ENCODE measurements at places on chromosomes 6 and 20.

DNA sequence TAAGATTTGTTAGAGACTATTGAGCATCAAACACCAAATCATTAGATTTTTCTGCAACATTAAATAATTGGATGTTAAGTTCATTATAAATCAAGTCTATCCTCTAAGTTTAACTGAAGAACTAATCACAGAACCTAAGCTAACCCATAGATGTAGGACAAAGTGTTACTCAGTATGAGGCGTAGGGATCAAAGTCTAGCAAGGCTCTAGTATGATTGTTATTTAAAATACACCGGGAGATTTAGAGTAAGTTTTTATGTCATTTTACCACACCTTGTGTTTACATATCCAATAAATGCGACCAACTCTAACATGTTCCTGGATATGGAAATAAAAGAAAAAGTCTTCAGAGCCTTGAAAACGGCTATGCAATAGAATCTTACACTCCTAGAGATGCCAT lies 2.6 kb downstream of the ADGB start:
- DNase-seq: no peak
- no peaks in the 10 kb centered on the region for H3K27me3 ChIP-seq
- no peak overlapping the region for H3K27ac ChIP-seq
- no peaks in the 10 kb centered on the region for H3K36me3 ChIP-seq

DNA sequence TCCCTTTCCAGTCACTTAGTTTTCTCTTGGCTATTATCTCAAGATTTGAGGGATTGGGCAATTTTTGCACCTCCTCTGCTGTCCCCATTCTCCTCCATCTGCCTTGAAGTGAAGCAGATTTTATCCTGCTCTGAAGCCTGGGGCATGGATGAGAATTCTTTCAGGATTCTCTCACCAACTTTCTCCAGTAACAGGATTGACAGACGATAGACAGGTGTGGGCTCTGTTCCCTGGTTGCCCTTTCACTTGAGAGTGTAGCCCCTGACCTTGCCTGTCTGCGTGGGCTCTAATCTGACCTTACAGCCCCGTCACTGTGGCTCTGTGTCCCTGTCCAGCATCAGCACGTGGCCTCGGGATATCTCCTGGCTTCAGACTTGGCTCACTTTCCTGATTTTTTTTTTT lies 27.1 kb downstream of the CDYL start:
- no peaks in the 10 kb centered on the region for H3K4me1 ChIP-seq
- no peak overlapping the region for H3K27ac ChIP-seq
- H3K27me3 ChIP-seq: no peaks in the 10 kb centered on the region
- H3K36me3 ChIP-seq: no peaks in the 10 kb centered on the region

- H3K27me3 ChIP-seq: no peaks in the 10 kb centered on the region
- no peak for DNase-seq
- no peaks in the 10 kb centered on the region for H3K36me3 ChIP-seq
- no peak overlapping the region for H3K27ac ChIP-seq
- no peak overlapping the region for H3K4me3 ChIP-seq
- no peaks in the 10 kb centered on the region for H3K4me1 ChIP-seq
These were observed 83.4 kb downstream of the GINS1 start for GRCh38 chr20:25490656-25491445.

DNA sequence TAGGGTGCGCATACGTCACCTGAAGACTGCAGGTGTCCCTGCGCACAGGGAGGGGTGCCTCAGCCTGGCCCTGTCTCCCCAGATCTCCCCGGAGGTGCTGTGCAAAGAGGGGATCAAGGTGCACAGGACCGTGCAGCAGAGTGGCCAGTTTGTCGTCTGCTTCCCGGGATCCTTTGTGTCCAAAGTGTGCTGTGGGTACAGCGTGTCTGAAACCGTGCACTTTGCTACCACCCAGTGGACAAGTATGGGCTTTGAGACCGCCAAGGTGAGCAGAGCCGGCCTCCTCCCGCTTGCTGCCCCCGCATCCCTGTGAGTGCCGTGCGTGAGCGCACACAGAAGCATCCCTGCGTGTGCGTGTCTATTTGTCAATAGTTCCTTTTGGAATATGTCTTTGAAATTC lies 150.7 kb downstream of the DTNBP1 start:
- H3K27me3 ChIP-seq: no peaks in the 10 kb centered on the region
- H3K4me1 ChIP-seq: no peaks in the 10 kb centered on the region
- DNase-seq: no peak
- peaks cover 21% of the 10 kb centered on the region for H3K36me3 ChIP-seq
- H3K4me3 ChIP-seq: no peak overlapping the region
- H3K27ac ChIP-seq: no peak overlapping the region

GRCh38 chr6:124522335-124522734 lies 439.9 kb upstream of the RNF217 start:
- no peaks in the 10 kb centered on the region for H3K4me1 ChIP-seq
- H3K4me3 ChIP-seq: no peak overlapping the region
- H3K36me3 ChIP-seq: no peaks in the 10 kb centered on the region
- no peaks in the 10 kb centered on the region for H3K27me3 ChIP-seq

DNA sequence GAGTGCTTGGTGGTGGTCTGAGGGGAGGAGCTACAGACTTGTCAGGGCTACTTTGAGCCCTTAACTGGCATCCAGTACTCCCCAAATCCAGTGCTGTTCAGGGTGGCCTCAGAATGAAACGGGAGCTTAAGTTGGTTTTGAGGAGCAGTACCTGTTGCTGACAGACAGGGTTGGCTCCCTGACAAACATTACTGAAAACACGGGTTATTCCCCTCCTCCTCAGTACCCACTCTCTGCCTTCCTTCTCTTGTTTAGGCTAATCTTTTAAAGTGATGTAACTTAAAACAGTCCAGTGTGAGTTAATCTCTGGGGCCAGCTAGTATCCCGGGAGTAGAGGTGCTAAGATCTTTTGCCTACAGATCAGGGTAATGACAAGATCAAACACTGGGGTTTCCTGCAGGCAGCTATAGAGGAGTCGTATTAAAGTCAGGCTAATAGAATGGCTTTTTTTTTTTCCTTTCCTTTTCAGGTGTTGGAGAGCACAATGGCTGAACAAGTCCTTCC lies 3.7 kb downstream of the TNFAIP3 start:
- no peak overlapping the region for H3K27ac ChIP-seq
- H3K27me3 ChIP-seq: no peaks in the 10 kb centered on the region
- DNase-seq: no peak
- H3K4me3 ChIP-seq: peak overlapping the region; percentile 8

DNA sequence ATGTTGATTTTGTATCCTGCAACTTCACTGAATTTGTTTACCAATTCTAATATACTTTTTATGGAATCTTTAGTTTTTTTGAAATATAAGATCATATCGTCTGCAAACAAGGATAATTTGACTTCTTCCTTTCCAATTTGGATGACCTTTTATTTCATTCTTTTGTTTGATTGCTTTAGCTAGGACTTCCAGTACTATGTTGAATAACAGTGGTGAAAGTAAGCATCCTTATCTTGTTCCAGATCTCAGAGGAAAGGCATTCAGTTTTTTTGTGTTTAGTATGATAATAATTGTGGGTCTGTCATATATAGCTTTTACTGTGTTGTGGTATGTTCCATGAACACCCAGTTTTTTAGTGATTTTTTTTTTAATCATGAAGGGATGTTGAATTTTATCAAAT lies 75.7 kb downstream of the GCLC start:
- H3K27me3 ChIP-seq: no peaks in the 10 kb centered on the region
- H3K36me3 ChIP-seq: no peaks in the 10 kb centered on the region

- H3K27ac ChIP-seq: no peak overlapping the region
- DNase-seq: no peak
- H3K4me1 ChIP-seq: no peaks in the 10 kb centered on the region
- H3K4me3 ChIP-seq: no peak overlapping the region
- no peaks in the 10 kb centered on the region for H3K36me3 ChIP-seq
These were observed 305.8 kb downstream of the CD83 start for GRCh38 chr6:14423330-14423729.

- DNase-seq: no peak
- no peaks in the 10 kb centered on the region for H3K36me3 ChIP-seq
- no peaks in the 10 kb centered on the region for H3K4me1 ChIP-seq
- H3K27me3 ChIP-seq: no peaks in the 10 kb centered on the region
These were observed 365.3 kb downstream of the QKI start for GRCh38 chr6:163779727-163780284.

DNA sequence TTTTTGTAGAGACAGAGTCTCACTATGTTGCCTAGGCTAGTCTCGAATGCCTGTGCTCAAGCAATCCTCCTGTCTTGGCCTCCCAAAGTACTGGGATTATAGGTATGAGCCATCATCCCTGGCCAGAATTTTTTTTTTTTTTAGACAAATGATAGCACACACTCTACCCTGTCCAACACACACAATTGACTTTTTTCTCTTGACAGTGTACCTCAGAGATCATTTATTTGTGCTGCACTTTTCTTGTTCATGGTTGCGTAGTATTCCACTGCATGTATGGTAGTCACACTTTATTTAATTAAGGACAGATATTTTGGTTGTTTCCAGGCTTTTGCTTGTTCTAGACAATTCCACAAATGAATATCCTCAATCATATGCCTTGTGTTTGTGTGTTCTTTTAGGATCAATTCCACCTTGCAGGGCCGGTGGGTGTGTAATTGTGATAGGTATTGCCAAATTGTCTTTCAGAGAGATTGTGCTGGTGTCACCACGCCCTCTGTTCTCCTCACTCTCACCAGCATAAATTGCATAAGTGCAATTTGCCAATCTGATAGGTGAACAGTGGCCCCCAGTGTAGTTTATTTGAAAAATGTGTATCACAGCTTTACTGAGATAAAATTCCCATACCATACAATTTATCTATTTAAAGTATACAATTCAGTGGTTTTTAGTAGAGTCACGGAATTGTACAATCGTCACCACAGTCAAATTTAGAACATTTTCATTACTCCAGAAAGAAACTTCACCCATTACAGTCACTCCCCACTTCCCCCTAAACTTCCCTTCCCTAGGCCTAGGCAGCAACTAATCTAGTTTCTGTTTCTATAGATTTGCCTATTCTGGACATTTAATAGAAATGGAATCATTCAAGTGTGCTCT lies 20.1 kb downstream of the SRC start:
- no peaks in the 10 kb centered on the region for H3K27me3 ChIP-seq
- H3K4me1 ChIP-seq: peaks cover 10% of the 10 kb centered on the region
- H3K36me3 ChIP-seq: peaks cover 49% of the 10 kb centered on the region
- no peak overlapping the region for H3K4me3 ChIP-seq
- no peak for DNase-seq

- no peaks in the 10 kb centered on the region for H3K27me3 ChIP-seq
- no peaks in the 10 kb centered on the region for H3K4me1 ChIP-seq
- no peak for DNase-seq
- H3K36me3 ChIP-seq: no peaks in the 10 kb centered on the region
These were observed 47.5 kb upstream of the TMX4 start for GRCh38 chr20:8067082-8067481.

DNA sequence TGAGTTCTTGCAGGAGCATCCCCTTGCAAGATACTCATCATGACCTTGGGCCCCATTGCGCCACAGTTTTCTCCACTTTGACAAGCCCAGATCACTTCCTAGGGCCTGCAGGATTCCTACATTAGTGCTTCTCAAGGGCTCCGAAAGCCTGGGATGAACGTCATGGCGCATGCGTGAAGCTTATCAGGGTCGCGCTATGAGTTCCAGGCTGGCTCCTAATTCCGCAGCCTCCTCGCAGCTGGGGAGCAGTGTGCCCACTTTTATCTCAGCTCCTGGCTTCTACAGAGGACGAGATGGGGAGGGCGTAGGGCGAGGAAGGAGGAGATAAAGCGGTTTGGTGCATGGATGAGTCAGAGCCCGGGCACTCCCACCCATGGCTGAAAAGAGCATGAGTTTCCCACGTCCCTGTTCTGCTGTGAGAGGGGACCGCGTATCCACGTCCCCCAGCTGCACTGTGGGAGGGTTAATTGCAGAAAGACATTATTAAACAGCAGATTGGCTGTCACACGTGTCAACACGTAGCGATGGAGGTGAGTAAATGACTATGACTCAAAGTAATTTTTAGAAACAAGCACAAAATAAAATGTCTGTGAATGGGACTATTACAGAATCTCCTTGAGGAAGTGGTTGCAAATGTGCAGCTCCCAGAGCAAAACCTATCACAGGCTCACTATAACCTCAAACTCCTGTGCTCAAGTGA lies 72.9 kb upstream of the DSP start:
- H3K36me3 ChIP-seq: no peaks in the 10 kb centered on the region
- no peaks in the 10 kb centered on the region for H3K27me3 ChIP-seq
- peak overlapping the region; percentile 55 for H3K27ac ChIP-seq
- H3K4me3 ChIP-seq: peak overlapping the region; percentile 73
